Osteoblast (primary cell): ENCODE measurements at places on chromosomes 2 and 18. TPM values are rescaled to one million over a fixed set of nuclear protein-coding genes. Genes with fewer than 3 reads are reported as not detected.
A peak's percentile ranks its signal among the peaks of the same experiment; 100 is the strongest.

The LIMS3 gene
- total RNA-seq, result 3.2 and 7.2 TPM in 2 replicates

The CYP27A1 gene
- total RNA-seq, result 21.2 and 25.0 TPM in 2 replicates

The CASP8 gene
- total RNA-seq, result 19.4 and 23.2 TPM in 2 replicates

- H3K27me3 ChIP-seq, result no peaks in the 10 kb centered on the region
- H3K4me3 ChIP-seq, result no peak overlapping the region
- H3K36me3 ChIP-seq, result no peaks in the 10 kb centered on the region
- H3K4me1 ChIP-seq, result peaks cover 38% of the 10 kb centered on the region
These were observed 61.7 kb downstream of the HS1BP3 start for GRCh38 chr2:20588918-20589871.

DNA sequence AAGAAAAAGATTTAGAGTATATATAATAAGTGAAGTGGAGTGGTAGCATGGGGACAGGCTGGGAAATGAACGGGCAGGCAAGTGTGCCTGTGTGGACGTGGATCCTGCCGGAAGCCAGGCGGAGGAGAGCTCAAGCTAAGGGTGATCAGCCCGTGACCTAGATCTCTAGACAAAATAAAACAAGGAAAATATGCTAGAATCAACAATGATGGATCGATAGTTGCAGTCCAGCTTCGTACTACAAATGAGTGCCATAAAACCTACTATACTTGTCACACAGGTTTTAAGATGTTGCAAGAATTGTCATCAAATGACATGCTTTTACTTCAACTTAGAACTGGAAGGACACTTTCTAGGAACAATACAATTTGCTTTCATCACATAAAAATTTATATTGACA lies 8.5 kb downstream of the EIF2AK2 start:
- DNase-seq, result no peak
- no peak overlapping the region for H3K4me3 ChIP-seq
- no peaks in the 10 kb centered on the region for H3K27me3 ChIP-seq
- H3K36me3 ChIP-seq, result peaks cover 43% of the 10 kb centered on the region

DNA sequence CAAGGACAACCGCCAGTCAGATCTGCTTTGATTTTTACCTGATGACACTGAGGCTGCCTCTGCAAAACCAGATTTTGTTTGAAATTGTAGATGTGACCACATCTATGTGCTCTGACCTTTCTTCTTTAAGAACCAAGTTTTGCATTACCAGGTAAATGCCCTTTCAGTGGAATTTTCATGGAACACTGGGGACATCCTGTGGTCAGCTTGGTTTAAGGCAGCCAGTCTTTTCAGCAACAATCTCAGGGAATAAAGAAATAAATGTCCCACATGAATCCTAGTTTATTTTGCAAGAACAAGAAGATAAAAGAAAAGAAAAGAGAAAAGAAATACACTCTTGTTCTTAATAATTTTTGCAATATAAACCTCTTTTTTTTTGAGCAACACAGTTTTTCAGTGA lies 90.6 kb downstream of the POU3F3 start:
- no peaks in the 10 kb centered on the region for H3K4me1 ChIP-seq
- H3K36me3 ChIP-seq, result no peaks in the 10 kb centered on the region
- peaks cover 2% of the 10 kb centered on the region for H3K27me3 ChIP-seq
- DNase-seq, result no peak

DNA sequence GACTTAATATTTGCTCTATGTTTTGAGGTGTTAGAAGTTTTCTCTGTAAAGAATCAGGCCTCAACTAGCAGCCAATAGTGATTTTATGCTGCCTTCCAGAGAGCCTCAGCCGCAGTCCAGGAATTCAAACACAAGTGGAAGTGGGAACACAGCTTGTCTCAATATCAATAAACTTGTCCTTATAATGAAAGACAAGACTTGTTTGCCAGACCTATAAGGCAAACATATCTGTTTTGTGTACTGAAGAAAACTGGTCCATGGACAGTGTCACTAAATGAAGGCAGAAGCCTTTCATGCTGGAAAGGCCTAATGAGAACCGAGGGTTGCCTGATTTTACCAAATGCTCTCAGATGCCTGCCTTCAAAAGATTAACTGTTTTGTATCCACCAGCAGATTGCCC lies 182.2 kb downstream of the EPHA4 start:
- no peaks in the 10 kb centered on the region for H3K27me3 ChIP-seq
- H3K4me1 ChIP-seq, result no peaks in the 10 kb centered on the region
- H3K36me3 ChIP-seq, result no peaks in the 10 kb centered on the region
- no peak overlapping the region for H3K27ac ChIP-seq
- DNase-seq, result no peak

DNA sequence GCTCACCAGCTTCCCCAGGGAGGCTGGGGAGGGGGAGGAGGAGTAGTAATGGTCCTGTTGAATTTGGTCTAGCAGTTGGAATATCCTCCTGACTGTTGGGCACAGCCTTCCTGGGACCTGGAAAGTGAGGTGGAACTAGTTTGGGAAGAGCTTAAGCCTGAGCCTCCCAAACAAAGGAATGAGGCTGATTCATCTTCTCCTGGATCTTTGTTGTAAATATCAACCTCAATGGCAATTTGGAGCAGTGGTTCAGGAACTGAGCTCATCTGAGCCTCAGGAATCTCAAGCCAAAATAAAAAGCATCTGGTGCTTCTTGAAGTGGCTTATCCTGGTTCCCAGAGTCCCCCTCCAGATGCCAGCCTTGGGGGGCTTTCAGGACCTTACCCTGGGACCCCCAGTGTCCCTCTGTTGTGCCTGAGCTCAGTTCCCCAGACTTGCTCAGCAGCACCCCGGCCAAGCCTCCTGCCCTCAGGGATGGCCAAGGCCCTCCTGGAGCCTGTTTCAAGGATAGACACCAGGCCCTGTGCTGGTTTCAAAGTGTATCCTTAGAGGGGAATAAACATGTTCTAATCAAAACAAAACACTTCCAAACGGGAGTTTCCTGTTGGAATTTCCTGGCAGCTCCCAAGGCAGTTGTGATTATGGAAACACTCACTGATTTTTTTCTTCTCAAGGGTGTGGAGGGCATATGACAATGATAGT lies 112.6 kb downstream of the DDX1 start:
- no peaks in the 10 kb centered on the region for H3K36me3 ChIP-seq
- no peaks in the 10 kb centered on the region for H3K4me1 ChIP-seq

GRCh38 chr2:226211439-226211838 lies 588.2 kb downstream of the IRS1 start:
- H3K4me3 ChIP-seq, result no peak overlapping the region
- peak overlapping the region; percentile 46 for H3K27ac ChIP-seq
- H3K36me3 ChIP-seq, result no peaks in the 10 kb centered on the region
- H3K4me1 ChIP-seq, result peaks cover 40% of the 10 kb centered on the region

- DNase-seq, result no peak
- no peak overlapping the region for H3K4me3 ChIP-seq
- no peaks in the 10 kb centered on the region for H3K27me3 ChIP-seq
- peaks cover 60% of the 10 kb centered on the region for H3K4me1 ChIP-seq
- H3K27ac ChIP-seq, result peak overlapping the region; percentile 90
These were observed 25.1 kb upstream of the ATRAID start for GRCh38 chr2:27186613-27187345.

DNA sequence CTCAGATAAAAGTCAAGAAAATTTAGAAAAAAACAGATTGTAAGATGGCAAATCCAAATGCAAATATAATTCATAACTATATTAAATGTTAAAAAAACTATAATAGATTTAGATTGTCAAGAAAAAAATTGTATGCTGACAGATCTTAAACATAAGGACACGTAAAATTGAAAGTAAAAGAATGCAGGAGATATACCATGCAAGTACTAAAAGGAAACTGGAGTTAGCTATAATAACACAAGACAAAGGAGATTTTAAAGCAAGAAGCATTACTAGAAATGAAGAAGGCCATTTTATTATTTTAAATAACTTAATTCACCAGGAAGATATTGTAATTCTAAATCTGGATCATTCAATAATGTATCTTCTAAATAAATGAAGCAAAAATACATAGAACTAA lies 48.3 kb downstream of the TTC21B start:
- no peak for DNase-seq
- H3K27ac ChIP-seq, result no peak overlapping the region
- no peaks in the 10 kb centered on the region for H3K27me3 ChIP-seq
- H3K4me3 ChIP-seq, result no peak overlapping the region
